Kidney epithelial cell (primary cell): ENCODE measurements at places on chromosomes 5 and 9.
A peak's percentile ranks its signal among the peaks of the same experiment; 100 is the strongest.

GRCh38 chr5:54700986-54701578 is 183.5 kb downstream of the SNX18 start:
- peak; percentile 99 for DNase-seq

DNA sequence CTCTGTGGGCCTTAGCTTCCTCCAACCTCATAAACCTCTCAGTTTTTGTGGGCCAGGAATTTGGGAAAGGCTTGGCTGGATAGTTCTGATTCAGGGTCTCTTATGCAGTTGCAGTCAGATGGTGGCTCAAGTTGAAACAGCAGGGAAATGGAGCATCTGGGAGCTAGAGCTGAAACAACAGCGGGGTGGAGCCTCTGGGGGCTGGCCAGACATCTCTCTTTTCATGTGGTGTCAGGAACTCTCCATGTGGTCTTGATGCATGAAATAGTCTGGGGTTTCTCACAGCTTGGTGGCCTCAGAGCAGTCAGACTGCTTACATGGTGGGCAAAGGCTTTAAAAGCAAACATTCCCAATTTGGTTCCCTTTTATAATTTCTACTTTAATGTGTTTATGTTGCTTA is 13.5 kb downstream of the ZNF346 start:
- no peak for DNase-seq

DNA sequence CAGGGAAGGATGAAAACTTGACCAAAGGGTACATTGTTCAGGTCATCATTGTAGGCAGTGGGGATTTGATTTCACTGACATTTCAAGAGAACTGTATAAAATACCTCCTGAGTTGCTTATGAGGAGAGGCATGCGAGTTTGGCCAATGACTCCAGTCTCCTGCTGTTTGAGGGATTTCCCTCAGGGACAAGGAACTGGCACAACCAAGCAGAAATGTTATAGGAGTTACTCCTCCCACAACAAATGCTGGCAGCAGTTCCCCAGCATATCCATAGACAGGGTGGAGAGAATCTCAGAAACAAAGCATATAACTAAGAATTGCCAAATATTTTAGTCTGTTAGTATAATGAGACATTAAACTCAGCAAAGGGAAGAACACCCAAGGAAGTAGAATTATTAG is 47.2 kb upstream of the FBXL7 start:
- no peak for DNase-seq

DNA sequence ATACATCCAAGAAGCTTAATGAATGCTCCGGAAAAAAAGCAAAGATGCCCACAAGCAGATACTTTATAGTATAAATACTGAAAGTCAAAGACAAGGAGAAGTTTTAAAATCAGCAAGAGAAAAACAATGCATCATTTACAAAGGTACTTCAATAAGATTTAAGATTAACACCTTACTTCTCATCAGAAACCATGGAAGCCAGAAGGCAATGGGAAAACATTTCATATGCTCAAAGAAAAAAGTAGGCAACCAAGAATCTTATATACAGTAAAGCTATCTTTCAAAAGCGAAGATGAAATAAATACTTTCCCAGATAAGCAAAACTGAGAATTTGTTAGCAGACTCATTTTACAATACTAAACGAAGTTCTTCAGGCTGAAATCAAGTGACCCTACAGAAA is 51.1 kb downstream of the ABHD17B start:
- DNase-seq, result no peak

DNA sequence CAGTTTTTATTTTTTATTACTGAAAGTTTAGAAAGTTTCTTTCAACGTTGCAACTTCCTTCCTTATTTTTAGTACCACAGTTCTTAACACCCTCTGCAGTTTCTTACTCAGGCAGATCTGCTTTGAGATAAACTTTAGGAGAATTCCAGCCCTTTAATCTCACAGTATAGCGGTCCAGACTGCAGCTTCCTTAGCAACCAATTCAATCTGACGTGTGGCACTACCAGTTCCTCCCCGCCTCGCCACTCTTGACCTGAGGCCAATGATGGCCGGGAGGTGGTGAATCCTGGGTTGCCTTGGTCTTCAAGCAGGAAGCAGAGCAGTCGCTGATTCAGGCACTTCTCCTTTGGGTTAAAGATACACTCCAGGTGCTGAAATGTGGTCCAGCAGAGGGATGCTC is 334.3 kb upstream of the TRPC7 start:
- no peak for DNase-seq
